Peyer's patch (tissue), 4 donors: ENCODE measurements at places on chromosomes 5 and 9. TPM values are rescaled to one million over a fixed set of nuclear protein-coding genes. Genes with fewer than 3 reads are reported as not detected.

Gene LCN10
- total RNA-seq: 28.1 TPM

Gene IL4
- total RNA-seq: not detected

Gene KIF2A
- total RNA-seq: 40.5 TPM

Gene PCDHA11
- total RNA-seq: 5.8 TPM

Gene F2R
- 7.0 TPM for total RNA-seq

Gene TMCO6
- 90.9 TPM for total RNA-seq

Gene PIP5K1B
- total RNA-seq: 60.1 TPM

Gene CAMK2A
- 1.2 TPM for total RNA-seq

DNA sequence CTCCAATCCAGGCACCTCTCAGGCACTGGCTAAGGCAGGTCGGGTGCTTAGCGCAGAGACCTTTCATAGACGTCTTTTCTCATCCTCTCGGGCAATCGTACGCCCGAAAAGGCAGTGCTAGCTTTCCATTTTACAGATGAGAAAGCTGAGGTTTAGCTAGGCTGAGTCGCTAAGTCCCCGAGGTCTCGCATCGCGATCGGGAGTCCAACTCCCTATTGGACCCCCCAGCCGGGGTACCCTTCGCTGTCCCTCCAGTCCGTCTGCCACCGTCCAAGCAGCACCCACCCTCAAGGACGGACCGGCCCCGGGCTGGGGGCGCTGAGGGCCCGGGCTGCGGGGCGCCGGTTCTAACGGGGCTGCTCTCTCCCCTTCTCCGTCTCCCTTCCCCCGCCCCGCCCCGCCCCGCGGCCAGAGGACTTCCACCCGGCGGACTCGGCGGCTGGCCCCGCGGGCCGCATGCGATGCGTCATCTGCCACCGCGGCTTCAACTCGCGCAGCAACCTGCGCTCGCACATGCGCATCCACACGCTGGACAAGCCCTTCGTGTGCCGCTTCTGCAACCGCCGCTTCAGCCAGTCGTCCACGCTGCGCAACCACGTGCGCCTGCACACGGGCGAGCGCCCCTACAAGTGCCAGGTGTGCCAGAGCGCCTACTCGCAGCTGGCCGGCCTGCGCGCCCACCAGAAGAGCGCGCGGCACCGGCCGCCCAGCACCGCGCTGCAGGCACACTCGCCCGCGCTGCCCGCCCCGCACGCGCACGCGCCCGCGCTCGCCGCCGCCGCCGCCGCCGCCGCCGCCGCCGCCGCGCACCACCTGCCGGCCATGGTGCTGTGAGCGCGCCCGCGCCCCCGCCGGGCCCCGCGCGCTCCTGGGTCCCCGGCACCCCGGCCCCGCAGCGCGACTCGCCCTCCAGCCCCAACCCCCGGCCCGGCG lies 12.5 kb upstream of the EXOSC2 start:
- H3K36me3 ChIP-seq: no peaks in the 10 kb centered on the region
- DNase-seq: peak; percentile 46
- H3K27me3 ChIP-seq: peaks cover 4% of the 10 kb centered on the region
- peak overlapping the region; percentile 68 for H3K4me3 ChIP-seq
- H3K27ac ChIP-seq: no peak overlapping the region
- peaks cover 5% of the 10 kb centered on the region for H3K4me1 ChIP-seq

DNA sequence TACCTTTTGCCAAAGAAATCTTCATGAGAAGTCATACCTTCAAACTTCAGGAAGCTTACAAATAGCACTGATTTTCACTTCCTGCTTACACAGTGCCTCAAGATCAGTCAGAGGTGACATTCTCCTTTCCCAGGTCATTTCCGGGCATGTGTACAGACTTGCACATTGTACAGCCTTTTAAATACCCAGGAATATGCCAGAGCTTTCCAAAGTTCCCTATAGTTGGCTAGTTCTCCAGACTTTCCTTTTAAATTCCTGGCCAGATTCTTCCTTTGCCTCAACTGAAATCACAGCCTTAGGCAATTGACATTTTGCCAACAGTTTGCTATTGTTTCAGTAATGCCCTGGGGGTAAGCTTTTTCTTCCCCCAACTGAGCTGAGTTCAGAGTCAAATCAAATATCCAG lies 47.2 kb downstream of the RFX3 start:
- H3K4me3 ChIP-seq: no peak overlapping the region
- H3K4me1 ChIP-seq: no peaks in the 10 kb centered on the region
- DNase-seq: peak; percentile 31

DNA sequence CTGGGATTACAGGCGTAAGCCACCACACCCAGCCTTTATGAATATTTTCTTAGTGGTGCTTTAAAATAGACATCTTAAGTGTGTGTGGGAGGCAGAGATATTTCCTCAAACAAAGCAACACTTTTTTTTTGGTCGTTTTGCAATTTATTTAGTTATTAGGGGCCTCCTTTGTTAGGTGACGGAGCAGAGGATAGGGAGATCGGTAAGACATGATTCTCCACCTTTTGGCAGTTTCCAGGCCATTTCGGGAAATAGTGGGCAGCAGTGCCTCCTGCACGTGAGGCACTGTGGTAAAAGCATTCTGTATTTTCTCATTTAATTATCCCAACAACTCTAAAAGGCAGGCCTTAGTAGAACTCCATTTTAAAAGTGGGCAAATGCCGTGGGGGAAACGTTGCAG lies 1.9 kb downstream of the OCLN start:
- H3K4me1 ChIP-seq: peaks cover 12% of the 10 kb centered on the region
- peak overlapping the region; percentile 99 for H3K27ac ChIP-seq
- no peak for DNase-seq
- no peaks in the 10 kb centered on the region for H3K36me3 ChIP-seq
- peaks cover 8% of the 10 kb centered on the region for H3K27me3 ChIP-seq
- H3K4me3 ChIP-seq: peak overlapping the region; percentile 94

GRCh38 chr9:134391319-134392231 lies 65.3 kb downstream of the RXRA start:
- H3K36me3 ChIP-seq: no peaks in the 10 kb centered on the region
- H3K4me3 ChIP-seq: no peak overlapping the region
- H3K27ac ChIP-seq: peak overlapping the region; percentile 14
- peak; percentile 81 for DNase-seq

GRCh38 chr9:126367616-126368015 lies 41.0 kb downstream of the MVB12B start:
- H3K27me3 ChIP-seq: no peaks in the 10 kb centered on the region
- H3K4me1 ChIP-seq: no peaks in the 10 kb centered on the region
- H3K4me3 ChIP-seq: no peak overlapping the region

GRCh38 chr9:2496169-2496568 lies 125.4 kb upstream of the VLDLR start:
- no peaks in the 10 kb centered on the region for H3K27me3 ChIP-seq
- no peak overlapping the region for H3K27ac ChIP-seq
- no peaks in the 10 kb centered on the region for H3K36me3 ChIP-seq
- H3K4me1 ChIP-seq: no peaks in the 10 kb centered on the region
- DNase-seq: no peak

GRCh38 chr5:59522201-59522831 lies 371.2 kb downstream of the PDE4D start:
- DNase-seq: no peak
- H3K27me3 ChIP-seq: no peaks in the 10 kb centered on the region
- no peaks in the 10 kb centered on the region for H3K36me3 ChIP-seq

GRCh38 chr5:115460472-115460871 lies 84.1 kb downstream of the FEM1C start:
- H3K27ac ChIP-seq: no peak overlapping the region
- H3K27me3 ChIP-seq: no peaks in the 10 kb centered on the region
- no peaks in the 10 kb centered on the region for H3K4me1 ChIP-seq
- H3K4me3 ChIP-seq: no peak overlapping the region

DNA sequence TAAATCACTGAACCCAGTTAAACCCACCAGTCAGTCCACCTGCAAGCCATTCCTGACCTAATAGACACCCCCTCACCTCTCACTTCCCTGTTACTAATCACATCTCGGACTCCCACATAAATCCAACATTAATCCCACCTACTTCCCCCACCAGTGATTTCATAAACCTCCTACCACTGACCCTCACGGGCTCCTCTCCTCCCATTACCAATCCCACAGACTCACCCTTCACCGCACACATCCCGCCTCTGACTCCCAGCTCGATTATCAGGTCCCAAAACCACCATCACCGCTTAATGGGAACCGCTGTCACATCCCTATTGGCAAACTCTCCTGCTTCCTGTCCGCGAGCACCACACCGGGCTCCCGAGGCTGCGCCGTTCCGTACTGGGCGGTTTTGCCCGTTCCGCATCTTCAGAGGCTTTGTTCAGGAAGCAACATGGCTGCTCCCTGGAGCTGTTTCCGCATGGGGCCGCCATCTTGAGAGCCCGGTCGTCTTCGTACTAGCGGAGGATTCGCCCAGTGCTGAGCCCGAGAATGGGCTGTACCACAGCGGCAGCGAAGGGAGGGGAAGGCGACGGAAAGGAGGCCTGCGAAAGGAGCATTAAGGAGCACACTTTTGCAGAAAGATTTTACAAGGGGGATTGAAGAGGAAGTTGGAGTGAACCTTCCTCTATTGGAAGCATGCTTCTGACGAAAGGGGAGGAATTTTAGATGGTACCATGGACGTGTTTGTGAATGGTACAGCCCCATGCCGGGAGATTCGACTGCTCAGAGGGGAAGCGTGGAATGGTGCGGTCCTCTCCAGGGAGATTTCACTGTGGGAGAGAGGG lies at the start of gene ZNF300:
Gene ZNF300 (minus strand): TSS at position 502 of the 833 bp plus-strand sequence. CDS start 1,825 bp downstream, outside the sequence.
- H3K36me3 ChIP-seq: no peaks in the 10 kb centered on the region
- H3K27ac ChIP-seq: peak within 1 kb of the TSS; percentile 38
- H3K4me3 ChIP-seq: peak within 1 kb of the TSS; percentile 59
- no peaks in the 10 kb centered on the region for H3K4me1 ChIP-seq

- no peaks in the 10 kb centered on the region for H3K36me3 ChIP-seq
- no peaks in the 10 kb centered on the region for H3K27me3 ChIP-seq
- H3K4me1 ChIP-seq: no peaks in the 10 kb centered on the region
- peak; percentile 51 for DNase-seq
These were observed 459.6 kb downstream of the RAB3C start for GRCh38 chr5:59042201-59043055.

DNA sequence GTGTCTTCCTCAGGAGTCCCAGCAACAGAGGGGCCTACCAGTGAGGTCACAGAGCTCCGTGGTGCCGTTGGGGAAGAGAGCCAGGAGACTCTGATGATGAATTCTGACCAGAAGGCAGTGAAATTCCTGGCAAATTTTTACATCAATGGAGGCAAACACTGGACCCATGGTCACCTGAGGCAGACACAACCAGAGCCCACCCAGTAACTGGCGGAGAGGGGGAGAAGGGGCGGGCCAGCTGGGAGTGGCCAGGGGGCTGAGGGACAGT lies at the start of gene STPG3:
Gene STPG3 (plus strand): TSS at position 93 of the 268 bp plus-strand sequence. CDS start 1 bp downstream, at position 94.
- no peak within 1 kb of the TSS for H3K4me3 ChIP-seq
- peaks cover under 1% of the 10 kb centered on the region for H3K4me1 ChIP-seq
- DNase-seq: no peak
- H3K27me3 ChIP-seq: no peaks in the 10 kb centered on the region

- no peaks in the 10 kb centered on the region for H3K36me3 ChIP-seq
- DNase-seq: no peak
- H3K27me3 ChIP-seq: no peaks in the 10 kb centered on the region
- H3K27ac ChIP-seq: no peak overlapping the region
- no peaks in the 10 kb centered on the region for H3K4me1 ChIP-seq
These were observed 30.7 kb downstream of the NFIB start for GRCh38 chr9:14283276-14283675.

GRCh38 chr5:80864109-80864508 lies 96.1 kb upstream of the RASGRF2 start:
- no peaks in the 10 kb centered on the region for H3K27me3 ChIP-seq
- no peak overlapping the region for H3K4me3 ChIP-seq
- H3K4me1 ChIP-seq: no peaks in the 10 kb centered on the region
- no peak overlapping the region for H3K27ac ChIP-seq

DNA sequence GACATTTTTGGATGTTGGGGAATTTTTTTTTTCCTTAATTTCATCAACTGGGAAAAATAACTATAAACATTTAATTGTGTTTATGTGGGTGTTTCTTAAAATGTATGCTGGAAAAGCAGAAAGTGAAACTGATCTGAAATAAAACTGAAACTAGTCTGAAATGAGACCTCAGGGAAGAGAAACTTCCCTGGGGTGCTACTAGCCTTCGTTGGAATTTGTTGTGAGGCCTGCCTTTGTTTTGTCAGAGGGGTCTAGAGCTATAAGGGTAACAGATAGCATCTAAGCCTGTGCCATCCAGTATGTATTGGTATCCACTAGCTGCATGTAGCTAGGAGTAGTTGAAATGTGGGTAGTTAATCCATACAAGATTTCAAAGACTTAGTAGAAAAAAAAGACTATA lies 10.4 kb downstream of the ZNF618 start:
- no peaks in the 10 kb centered on the region for H3K36me3 ChIP-seq
- DNase-seq: no peak

DNA sequence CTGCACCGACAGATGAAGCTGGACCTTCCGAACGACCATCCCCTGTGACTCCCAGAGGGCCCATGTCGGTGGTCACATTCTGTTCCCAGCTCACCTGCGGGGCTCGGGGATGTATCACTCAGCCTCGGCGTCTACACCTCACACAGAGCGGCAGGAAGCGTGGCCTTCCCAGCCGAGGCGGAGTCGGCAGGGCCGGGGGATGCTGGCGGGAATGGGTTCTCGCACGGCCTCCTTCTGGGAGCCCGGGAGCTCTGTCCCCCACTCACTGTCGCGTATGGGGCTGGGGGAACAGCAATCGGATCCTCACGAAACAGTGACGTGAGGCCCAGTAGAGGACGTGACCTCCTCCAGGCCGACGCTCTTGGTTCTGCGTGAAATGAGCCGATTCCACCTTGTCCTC lies 20.4 kb downstream of the NACC2 start:
- no peak overlapping the region for H3K27ac ChIP-seq
- H3K36me3 ChIP-seq: peaks cover 10% of the 10 kb centered on the region
- no peaks in the 10 kb centered on the region for H3K4me1 ChIP-seq
